Occipital lobe (tissue), 3 donors: ENCODE measurements at places on chromosomes 16 and 17.

DNA sequence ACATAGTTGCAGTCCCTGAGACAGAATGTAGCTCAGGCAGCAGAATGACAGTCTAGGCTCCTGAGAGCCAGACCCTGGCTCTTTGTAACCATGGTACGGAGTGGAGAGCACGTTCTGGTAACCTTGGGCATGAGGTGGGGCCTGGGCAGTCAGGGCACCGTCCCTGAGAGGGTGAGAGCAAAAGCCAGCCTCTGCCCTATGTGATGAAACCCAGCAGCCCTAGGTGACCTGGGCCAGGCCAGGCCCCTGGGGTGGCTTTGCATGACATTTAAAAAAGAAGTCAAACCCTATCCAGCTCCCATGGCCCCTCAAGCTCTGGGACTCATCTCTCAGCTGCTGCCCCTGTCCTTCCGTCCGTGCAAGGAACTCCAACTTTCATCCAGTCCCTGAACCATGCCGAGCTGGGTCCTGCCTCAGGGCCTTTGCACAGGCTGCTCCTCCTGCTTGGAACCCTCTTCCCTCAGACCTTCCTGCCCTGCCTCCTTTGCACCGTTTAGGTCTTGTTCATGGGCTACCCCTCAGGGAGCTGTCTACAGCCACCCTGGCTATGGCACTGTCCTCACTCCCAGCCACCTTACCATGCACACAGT is 188.6 kb downstream of the NTN1 start:
- no peak for DNase-seq

GRCh38 chr16:86444261-86444660 is 66.1 kb upstream of the FOXF1 start:
- no peak for DNase-seq

- DNase-seq, result no peak
Measured at GRCh38 chr16:88387941-88388627, 5.3 kb downstream of the ZNF469 start.

GRCh38 chr17:45004388-45004787 is 36.3 kb upstream of the C1QL1 start:
- no peak for DNase-seq

GRCh38 chr16:50542703-50543102 is 5.5 kb upstream of the NKD1 start:
- no peak for DNase-seq

DNA sequence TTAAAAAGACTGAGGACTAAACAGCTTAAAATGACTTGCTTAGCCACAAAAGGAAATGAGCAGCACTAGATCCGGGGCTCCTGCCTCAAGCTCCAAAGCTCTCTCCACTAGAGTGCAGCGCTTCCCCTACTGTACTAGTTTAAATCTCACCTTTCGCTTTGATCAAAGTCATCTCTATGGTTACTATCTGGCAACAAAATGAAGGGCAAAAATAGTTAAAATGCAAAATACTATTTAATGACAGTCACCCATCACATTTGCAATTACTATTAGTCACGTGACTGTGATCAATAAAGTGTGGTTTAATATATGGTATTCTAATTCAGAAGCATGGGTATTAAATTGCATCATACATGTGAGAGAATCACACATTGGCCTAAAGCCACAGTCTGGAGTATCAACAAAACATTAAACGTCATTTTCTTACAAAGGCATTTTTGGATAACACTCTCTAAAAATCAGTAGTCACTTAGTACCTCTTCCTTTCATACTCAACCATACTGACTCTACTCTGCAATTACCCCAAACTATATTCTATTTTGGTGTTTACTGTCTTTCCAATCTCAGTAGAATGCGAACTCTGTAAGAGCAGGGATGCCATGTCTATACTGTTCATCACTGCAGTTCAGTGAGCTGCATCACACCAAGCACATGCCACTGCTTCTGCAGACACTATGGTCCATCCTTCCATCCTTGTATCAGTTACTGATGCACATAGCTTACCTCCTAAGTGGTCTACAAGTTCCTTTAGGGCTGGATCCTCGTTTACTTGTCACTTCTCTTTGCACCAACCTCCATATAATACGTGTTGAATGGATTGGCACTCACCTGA is 6.2 kb downstream of the PSMD12 start:
- no peak for DNase-seq

DNA sequence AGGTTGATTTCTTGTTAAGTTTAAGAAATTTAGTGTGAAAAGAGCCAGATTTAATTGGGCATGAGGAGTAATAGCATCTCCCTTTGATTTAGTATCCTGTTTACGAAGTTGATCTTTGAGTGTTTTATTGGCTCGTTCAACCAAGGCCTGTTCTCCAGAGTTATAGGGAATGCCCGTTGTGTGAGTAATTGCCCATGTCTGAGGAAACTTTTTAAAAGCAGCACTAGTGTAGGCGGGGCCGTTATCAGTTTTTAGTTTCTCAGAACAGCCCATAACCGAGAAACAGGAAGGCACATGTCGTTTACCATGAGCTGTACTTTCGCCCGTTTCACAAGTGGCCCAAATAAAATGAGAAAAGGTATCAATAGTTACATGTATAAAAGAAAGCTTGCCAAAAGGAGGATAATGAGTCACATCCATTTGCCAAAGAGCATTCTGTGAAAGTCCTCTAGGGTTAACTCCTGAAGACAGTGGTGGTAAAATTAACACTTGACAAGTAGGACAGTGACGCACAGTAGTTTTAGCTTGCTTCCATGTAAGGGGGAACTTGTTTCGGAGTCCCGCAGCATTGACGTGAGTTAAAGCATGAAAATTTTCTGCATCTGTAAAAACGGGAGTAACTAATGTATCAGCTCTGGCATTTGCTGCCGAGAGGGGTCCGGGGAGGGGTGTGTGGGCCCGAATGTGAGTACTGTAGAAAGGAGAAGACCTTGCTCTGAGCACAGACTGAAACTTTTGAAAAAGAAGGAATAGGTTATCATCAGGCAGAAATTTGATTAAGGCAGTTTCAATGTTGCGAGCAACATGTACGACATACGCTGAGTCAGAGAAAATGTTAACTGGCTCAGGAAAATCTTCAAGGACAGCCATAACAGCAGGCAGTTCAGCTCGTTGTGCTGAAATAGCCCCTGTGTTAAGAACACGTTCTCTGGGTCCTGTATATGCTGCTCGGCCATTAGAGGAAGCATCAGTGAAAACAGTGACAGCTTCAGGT is 18.5 kb upstream of the KCTD5 start:
- no peak for DNase-seq

DNA sequence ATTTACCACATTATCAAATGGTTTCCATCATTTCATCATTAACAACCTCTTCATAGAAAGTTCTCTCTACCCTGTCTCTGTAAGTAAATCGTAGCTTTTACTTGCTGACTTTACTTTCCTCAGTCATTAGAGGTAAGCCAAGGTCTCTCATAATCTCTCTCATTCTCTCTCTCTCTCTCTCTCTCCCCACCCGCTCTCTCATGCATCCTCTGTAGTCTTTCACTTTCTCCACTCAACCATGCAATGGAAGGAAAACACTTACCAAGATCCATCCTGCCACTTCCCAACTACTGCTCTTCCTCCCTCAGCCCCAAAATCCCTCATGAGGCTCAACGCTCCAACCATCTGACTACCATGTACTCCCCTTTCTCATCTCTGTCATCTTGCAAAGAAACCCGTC is 6.1 kb downstream of the CEP112 start:
- no peak for DNase-seq

- DNase-seq, result no peak
Measured at GRCh38 chr17:40576113-40576740, 11.0 kb upstream of the CCR7 start.
